Stimulated activated CD8-positive, alpha-beta memory T cell treated with anti-CD3 and anti-CD28 coated beads, Interleukin-4, amount 100 ng/mL, for 24 hours (primary cell): ENCODE measurements at places on chromosomes 4 and X.

GRCh38 chrX:72089254-72089653 is 42.5 kb downstream of the RTL5 start:
- no peak for DNase-seq

- DNase-seq, result no peak
These were observed at the start of gene GAB3 for GRCh38 chrX:154750301-154751202. GAB3 (minus strand) TSS chrX:154751077; CDS start chrX:154751025, 52 bp downstream.

DNA sequence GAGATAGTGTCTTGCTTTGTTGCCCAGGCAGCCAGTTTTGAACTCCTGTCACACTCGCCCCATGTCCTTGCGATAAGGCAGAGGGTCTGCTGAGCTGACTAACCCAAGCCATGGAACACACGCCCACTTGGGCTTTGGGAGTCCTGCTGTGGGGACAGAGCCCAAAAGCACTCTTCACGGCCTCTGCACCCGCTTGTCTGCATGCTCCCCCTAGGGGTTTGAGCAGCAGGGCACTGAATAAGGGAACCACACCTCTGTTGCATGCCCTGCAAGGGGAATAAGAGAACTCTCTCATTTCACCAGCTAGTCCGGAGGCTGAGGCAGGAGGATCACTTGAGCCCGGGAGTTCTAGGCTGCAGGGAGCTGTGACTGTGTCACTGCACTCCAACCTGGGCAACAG is 166.0 kb downstream of the STAG2 start:
- DNase-seq, result no peak

DNA sequence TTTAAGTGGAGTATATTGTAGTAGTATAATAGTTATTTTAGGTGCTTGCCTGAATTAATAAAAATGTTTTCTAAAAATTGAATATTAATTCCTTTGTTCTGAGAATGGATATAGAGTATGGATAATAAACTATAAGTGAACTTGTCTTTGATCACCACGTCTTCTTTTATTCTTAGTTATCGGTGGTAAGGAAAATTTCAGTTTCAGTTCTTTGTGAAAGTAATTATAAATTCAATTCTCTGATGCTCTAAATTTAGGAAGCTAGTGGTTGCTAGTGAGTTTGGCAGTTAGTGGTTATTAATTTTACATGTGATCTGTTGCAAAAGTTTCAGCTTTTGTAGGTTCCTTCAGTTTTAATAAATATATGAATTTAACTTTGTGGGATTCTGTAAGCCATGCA is 30.8 kb downstream of the MRPL1 start:
- no peak for DNase-seq

- no peak for DNase-seq
These were observed 97.8 kb upstream of the ATOH1 start for GRCh38 chr4:93730760-93731159.

- DNase-seq, result no peak
These were observed 420 bp downstream of the TSC22D3 start for GRCh38 chrX:107775000-107775733.

DNA sequence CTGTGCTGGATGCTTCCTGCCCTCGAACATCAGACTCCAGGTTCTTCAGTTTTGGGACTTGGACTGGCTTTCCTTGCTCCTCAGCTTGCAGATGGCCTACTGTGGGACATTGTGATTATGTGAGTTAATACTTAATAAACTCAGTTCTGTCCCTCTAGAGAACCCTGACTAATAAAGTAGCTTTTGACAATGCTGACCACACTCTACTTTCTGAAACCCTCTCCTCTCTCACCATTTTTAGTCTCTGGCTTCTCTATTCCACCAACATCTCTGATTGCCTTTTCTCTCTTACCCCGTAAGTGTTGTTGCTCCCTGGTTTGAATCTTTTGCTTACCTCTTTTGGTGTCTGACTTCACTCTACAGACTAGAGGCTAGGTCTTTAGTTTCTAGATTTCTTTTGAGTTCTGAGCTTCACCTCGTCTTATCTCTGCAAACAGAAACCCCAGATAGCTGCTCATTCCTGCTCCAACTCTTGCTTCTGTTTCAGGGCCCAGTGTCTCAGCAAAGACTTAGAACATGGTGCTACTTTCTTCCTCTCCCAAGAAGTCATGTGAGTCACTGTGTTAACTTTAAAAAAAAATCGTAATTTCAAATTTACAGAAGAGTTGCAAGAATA is 11.4 kb downstream of the TMSB4X start:
- DNase-seq, result no peak
